ENCODE measurements at places on chromosomes 13 and 19.

- DNase-seq: no peak
Observed at GRCh38 chr19:39906283-39906682, 28.2 kb downstream of the FCGBP start.

DNA sequence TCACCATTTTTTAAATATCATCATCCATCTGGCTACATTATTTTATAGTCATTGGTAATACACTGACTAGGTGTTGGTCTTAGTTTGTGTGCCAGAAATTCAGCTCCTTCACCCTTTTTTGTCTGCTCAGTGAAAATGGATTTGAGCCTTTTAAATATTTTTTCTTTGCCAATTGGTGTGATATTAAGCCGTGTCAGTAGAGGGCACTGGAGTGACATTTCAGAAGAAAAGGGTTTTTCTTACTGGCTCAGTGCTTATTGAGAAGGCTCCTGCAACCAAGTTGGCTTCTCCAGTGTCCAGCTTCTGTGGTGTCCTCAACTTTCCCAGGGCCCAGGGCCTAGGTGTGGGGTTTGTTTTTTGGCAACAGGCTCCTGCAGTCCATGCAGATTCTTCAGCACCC, 546.6 kb downstream of the DACH1 start:
- DNase-seq: no peak

- DNase-seq: no peak
Observed at GRCh38 chr13:103557878-103558277, 491.7 kb upstream of the SLC10A2 start.

GRCh38 chr19:48968813-48969218, 3.7 kb downstream of the FTL start:
- DNase-seq: no peak

- no peak for DNase-seq
Observed at GRCh38 chr19:16449330-16449961, 22.3 kb downstream of the EPS15L1 start.

DNA sequence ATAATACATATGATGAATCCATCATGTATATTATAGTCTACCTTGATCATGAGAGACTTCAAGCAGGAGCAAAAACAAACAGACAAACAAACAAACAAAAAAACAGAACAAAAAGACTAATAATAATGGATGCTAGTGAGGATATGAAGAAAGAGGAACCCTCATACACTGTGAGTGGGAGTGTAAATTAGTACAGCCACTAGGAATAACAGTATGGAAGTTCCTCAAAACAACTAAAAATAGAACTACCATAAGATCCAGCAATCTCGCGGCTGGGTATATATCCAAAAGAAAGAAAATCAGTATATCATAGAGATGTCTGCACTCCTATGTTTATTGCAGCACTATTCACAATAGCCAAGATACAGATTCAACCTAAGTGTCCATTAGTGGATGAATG, 7.0 kb upstream of the DLEU7 start:
- no peak for DNase-seq

DNA sequence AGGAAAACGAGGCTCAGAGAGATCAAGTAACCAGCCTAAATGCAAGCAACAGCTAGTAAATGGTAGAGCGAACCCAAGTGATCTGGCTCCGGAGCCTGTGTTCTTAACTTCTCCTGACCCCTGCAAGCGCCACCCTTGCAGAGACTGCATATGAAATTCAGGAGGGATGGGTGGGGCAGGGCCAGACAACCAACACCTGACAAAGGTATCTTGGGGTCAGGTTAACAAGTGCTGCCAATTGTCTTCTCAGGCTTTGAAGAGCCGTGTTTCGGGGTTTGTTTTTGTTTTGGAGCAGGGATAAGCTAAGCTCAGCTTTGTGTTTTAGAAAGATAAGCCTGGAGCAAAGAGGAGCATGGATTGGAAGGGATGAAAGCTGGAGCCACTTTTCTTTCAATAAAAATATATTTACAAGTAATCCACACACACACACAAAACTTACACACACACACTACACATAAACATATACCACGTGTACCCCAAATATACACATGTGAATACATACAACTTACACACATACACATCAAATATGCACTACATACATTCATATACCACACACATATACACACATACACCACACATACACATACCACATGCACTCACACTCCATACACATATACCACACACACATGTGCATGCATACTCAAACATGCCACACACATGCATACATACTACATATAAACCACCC, 722.0 kb downstream of the DIAPH3 start:
- DNase-seq: no peak

DNA sequence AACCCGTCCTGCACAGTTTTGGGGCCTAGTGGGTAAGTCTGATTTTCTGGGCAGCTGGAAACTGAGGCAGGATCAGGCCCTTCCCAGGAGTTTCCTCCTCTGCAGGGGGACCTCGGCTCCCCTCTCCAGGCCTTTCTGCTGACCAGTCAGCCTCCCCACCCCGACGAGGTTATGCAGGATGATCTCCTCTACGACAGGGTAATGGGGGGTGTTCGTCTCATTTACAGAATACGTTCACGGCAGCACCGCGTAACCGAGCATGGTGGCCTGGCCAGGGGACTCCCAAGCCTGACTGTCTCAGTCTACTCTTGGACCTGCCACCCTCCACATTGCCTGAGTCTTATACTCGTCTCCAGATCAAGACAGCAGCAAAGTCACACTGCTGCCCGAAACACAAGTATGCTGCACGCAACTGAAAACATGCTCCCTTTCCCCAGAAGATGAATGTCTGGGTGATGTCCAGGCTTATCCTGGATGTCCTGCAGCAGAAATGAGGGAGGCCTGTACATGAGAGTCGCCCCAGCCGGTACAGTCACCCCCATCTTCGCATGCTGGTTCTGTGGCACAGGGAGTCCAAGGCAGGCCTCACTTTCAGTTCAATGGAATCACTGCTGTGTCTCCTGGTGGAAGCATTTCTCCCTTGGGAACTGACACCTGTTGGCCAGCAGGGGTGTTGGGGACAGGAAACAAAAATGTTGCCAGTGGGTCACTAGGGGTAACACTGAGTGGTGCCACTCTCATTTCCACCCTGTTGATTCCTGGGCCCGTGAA, 120.8 kb downstream of the SOX1 start:
- DNase-seq: no peak

DNA sequence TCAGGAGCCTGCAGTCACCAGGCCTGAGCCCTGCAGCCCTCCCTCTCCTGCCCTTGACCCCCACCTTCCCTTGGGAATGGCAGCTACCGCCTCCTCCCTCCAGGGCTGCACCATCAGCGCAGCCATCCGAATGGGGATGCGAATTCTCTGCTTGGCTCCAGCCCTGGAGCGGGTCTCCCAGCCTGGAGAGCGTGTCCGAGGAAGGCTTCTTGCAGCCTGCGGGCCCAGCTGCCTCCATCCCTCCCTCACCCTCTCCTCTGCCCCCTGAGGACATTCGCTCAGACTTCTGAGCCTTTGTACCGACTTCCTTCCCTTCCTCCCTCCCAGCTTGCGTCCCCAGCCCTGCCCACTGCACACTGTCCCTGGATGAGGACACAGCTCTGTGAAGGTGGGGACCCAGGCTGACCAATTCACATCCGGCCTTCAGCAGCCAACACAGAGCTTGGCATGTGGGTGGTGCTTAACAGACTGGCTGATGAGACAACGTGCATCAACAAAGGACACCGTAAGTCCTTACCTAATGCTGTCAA, 6.0 kb upstream of the NKPD1 start:
- no peak for DNase-seq

DNA sequence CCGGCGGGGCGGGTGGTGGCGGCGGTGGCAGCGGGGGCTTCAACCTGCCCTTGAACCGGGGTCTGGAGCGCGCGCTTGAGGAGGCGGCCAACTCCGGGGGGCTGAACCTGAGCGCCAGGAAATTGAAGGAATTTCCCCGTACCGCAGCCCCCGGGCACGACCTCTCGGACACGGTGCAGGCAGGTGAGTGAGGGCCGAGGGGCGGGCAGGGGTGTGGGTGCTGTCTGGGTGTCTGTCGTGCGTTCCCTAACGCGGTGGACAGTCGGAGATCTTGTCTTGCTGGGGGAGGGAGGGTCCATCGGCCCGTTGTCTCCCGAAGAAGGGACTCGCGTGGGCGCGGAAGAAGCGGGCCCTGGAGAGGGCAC, 533 bp downstream of the LRCH1 start:
- DNase-seq: no peak

GRCh38 chr13:20921572-20921971, 19.0 kb upstream of the XPO4 start:
- DNase-seq: no peak

- DNase-seq: no peak
Observed at GRCh38 chr13:28744091-28744536, 25.3 kb upstream of the SLC46A3 start.

DNA sequence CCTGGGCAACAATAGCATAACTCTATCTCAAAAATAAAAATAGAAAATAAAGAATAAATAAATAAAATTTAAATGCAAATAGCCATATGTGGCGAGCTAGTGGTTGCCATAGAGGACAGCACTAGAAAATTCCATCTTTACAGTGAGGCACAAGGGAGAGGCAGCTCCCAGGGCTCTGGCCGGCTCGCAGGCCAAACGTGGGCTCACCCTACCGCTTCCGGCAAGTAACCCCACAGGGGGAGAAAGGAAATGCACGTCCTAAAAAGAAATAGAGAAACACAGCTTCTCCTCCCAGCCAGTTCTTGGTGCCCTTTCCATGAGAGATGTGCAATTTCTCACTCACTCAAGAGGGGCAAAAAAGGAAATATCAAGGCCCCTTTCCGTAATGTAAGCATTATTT, 12.4 kb upstream of the GRWD1 start:
- no peak for DNase-seq

Data from 8988T (cell line).